HAP-1 (cell line): ENCODE measurements at places on chromosomes 4 and X.

DNA sequence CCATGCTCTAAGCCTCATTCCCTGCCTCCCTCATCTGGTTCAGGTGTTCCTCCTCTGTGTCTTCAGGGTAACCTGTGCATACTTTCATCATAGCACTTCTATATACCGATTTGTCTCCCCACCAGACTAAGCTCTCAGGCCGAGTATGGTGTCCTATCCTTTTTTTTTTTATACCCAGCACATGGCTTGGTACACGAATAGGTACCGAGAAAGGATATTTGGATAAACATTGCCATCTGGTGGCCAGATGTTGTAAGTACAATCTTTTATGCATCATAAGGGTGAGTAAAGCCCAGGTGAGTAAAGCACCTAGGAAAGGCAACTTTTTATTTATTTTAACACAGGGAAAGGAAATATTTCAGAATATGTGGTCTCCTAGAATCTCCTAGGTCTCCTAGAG lies 68.4 kb downstream of the MID2 start:
- peak; percentile 49 for DNase-seq

DNA sequence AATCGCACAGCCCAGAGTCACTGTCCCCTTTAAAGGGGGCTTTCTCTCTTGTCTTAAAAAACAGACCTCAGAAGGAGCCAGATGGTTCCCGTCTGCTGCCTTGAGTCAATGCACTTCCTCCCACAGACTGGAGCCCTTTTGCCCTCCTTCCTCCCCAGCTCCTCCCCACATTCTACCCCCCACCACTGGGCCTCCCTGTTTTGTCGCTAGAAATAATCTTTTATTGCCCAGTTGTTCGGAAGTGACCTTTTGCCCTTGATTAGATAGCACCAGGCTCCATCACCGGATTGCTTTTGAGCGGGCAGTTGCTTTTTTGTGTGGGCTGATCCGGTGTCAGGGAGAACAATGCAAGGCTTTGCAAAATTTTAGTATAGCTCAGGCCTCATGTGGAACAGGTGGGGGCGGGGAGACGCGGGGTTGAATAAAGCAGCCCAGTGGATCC lies 47.7 kb downstream of the SPRY1 start:
- DNase-seq: peak; percentile 55

DNA sequence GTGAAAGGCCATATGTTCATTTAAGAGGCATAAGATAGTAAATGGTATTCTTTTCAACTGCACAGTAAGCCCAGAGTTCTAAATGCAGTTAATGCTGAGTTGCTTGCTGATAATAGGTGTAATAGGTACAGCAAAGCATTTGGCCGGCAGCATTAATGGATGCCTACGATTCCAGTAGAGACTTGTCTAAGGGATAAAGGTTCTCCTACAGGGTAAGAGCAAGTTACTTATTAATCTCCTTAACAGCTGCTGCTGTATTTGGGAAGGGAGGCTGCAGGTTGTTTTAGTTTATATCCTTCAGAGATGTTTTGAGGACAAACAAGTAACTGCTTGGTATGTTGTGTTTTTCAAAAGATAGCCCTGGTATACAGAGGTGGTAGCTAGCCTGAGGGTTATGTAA lies 16.8 kb downstream of the TSPAN7 start:
- DNase-seq: no peak

- DNase-seq: no peak
Observed at GRCh38 chrX:109125304-109125703, 356.6 kb downstream of the GUCY2F start.

GRCh38 chrX:83771664-83772063 lies 89.3 kb upstream of the CYLC1 start:
- DNase-seq: peak; percentile 13

- no peak for DNase-seq
Observed at GRCh38 chrX:18272222-18272621, 51.5 kb upstream of the BEND2 start.
